ENCODE measurements at places on chromosomes 6 and 20.
A peak's percentile ranks its signal among the peaks of the same experiment; 100 is the strongest.

DNA sequence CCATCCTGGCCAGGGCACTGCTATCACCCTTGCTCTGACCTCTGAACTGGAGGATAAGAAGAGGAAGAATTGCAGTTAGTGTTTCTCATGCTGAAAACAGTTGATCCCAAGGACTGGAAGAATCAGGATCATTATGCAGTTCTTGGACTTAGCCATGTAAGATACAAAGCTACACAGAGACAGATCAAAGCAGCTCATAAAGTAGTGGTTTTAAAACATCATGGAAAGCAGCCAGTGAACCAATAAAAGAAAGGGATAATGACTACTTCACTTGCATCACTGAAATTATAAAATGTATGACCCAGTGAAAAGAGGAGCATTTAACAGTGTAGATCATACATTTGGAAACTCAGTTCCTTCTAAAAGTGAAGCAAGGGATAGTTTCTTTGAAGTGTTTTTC lies 47.7 kb downstream of the DNAH8 start:
- no peak for DNase-seq

DNA sequence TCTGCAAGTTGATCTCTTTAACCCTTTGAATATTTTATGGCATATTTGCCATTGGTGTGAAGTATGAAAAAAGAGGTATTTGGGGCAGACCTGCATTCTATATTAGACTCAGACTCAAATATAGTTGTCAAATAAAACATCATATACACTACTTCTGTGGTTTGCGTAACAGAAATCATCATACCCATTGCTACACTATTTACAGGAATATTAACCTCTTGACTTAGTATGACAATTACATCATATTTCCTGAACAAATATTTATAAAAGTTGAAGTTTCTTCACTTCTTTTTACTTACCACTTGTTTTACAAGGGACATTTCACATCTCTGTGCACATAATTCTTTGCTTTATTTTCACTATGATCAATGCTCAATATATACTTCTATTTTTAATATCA lies 206.0 kb downstream of the HAO1 start:
- DNase-seq: no peak

- peak; percentile 22 for DNase-seq
Observed at GRCh38 chr20:8854571-8854970, 214.3 kb upstream of the PLCB4 start.

DNA sequence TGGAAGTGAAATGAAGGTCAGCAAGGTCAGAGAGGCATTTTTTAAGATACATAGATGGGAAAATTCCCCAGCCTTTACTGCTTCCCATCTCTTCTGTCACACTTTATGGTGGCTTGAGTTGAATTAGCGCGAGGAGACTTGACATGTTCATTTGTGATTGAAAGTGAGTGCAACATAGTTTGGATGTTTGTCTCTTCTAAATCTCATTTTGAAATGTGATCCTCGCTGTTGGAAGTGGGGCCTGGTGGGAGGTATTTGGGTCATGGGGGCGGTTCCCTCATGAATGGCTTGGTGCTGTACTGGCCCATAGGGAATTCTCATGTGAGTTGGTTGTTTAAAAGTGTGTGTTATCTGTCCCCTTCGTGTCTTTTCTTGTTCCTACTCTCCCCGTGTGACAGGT lies 237.2 kb downstream of the CDKAL1 start:
- no peak for DNase-seq

DNA sequence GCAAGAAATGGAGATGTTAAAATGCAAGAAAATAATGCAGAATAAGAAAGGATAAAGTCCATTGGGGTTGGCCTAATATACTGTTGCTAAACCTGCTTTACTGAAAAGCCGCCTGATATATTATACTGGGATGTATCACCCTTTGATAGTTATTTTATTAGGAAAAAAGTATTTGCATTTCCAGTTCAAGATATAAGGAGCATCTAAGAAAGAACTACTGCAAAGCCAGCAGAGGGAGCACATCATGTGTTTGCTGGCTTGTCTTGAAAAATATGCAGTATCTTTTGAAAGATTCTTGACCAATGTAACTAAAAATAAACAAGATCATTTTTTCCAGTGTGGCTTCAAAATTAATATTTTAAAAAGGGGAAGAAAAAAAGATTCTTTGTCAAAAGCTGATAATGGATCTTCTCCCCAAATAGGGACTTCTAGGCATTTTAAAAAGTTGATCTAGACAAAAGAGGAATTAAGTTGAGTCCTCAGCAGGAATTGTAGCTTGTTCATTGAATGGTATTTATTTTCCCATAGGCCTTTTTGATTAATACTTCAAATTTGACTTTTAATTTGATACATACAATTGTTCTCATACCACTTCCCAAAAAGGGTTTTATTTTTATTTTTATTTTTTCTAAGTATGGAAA lies 214.9 kb downstream of the ZFAND3 start:
- peak; percentile 9 for DNase-seq
